SJSA1 (cell line): ENCODE measurements at places on chromosomes 4 and X.
A peak's percentile ranks its signal among the peaks of the same experiment; 100 is the strongest.

- no peak for DNase-seq
Observed at GRCh38 chr4:157043131-157043530, 32.8 kb upstream of the GLRB start.

GRCh38 chr4:17930256-17930655 lies 91.3 kb downstream of the LCORL start:
- no peak for DNase-seq

- DNase-seq = peak; percentile 12
Observed at GRCh38 chr4:146916479-146917076, 29.1 kb downstream of the TTC29 start.

GRCh38 chr4:19657856-19658255 lies 593.8 kb upstream of the SLIT2 start:
- no peak for DNase-seq

DNA sequence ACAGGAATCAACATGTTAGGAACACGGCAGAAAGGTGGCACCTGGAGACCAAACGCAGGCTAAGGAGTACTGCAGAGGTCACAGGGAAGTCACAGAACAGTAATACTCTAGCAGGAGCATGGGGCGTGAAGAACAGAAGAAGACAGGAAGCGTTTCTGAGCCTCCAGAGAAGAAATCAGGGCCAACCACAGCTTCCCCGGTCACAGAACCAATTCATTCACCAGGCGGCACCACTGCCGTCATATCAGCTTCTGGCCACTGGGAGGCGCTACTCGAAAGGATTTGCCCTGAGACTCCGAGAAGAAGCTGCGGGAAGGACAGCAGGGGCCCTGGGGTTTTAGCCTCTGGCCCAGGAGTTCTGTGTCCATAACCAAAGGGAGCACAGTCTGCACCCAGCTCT lies 78.0 kb upstream of the DRD5 start:
- peak; percentile 52 for DNase-seq

- no peak for DNase-seq
Observed at GRCh38 chr4:95093936-95094929, 336.5 kb downstream of the BMPR1B start.

DNA sequence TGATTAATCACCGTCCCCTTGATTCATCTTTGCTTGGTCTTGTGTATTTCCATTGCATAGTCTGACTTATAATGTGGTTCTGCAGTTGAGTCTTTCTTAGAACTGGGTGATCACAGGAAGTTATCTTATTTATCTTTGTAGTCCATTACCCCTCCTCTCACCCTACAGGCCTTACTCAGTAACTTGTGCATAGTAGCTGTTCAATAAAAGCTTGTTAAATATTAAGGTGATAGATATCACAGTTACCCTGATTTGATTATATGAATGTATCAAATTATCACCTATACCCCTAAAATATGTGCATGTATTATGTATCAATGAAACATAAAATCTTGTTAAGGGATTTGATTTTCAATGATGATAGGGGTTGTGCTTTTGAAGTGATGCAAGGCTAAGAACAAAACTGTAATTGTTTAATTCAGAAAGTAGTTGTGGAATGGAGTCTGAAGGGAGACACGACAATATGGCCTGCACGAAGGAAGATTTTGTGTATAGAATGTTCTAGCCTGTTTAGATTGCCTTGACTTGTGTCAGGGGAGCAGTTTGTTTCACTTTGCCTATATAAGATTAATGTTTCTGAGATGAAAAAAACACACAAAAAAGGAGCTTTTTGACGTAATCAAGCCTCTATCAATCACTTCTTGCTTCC lies 132.4 kb upstream of the LIMCH1 start:
- DNase-seq = no peak

DNA sequence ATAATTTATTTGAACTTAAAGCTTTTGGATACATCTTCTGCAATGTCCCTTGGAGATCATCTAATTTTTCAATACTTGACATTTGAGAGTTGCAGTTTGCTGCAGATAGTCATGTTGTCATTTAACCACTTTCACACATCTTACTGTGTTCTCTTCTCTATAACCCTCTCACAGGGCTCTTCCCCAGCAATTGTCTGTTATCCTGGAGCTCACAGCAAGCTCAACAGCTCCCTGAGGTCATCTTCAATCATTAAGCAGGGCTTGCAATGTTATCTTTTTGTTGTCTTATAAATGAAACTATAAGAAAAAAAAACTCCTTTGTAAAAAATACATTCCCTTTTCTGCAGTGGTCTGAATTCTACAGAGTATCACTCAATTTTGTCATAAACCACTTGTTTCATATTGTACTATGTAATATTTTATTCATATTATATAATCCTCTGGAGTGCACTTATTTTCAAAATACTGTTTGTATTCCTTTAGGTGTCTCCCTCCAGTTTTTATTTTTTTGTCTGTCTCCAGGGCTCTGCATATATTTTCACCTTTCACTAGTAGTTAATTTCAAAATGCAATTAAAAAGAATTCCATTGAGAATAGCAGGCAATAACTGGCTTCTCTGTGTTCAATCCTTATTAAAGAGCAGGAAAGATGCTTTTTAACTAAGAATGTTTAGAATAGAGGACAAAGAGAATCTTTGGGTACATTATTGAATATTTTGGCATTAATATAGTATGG lies 106.3 kb upstream of the ARSJ start:
- DNase-seq = no peak

DNA sequence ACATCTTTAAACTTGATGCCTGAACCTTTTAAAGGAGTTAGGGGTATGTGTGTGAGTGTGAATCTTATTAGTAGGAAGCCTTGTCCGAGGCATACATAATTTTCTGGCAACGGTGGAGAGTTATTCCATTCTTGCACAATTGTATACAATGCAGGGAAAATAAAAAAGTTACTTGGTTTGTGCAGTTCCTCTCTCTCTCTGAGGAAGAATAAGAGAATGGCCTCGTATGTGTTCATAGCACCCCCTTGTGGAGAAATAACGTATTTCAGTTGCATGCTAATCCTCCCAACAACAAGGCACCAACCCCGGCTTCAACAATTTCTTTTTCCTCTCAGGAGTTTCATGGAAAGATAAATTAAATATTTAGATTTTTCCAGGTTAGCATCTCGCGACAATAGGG lies 33.7 kb upstream of the FGF13 start:
- peak; percentile 37 for DNase-seq

DNA sequence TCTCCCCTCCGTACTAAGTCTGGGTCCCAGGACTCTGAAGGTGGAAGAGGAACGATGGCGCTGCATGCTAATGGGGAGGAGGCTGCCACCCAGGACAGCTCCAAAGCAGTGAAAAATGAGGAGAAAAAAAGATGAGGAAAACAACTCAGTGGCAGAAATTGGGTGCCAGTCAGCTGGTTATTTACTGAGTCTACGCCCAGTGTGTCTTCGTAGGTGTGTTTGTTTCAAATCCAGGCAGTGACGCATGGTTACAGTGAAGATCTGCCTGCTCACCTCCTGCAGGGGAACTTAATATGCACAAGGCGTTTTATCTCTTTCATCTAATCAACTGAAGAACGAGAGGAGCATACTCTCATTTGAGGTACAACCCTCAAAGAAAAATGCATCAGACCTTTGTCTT lies 70.9 kb upstream of the FBXW7 start:
- DNase-seq = no peak

GRCh38 chr4:47334652-47335051 lies 128.8 kb downstream of the COMMD8 start:
- peak; percentile 20 for DNase-seq

- peak; percentile 49 for DNase-seq
Observed at GRCh38 chrX:53456254-53456653, 22.1 kb upstream of the HSD17B10 start.

- DNase-seq = no peak
Observed at GRCh38 chr4:26936284-26937065, 75.8 kb downstream of the STIM2 start.

- DNase-seq = no peak
Observed at GRCh38 chr4:104719539-104720230, 225.0 kb upstream of the CXXC4 start.

DNA sequence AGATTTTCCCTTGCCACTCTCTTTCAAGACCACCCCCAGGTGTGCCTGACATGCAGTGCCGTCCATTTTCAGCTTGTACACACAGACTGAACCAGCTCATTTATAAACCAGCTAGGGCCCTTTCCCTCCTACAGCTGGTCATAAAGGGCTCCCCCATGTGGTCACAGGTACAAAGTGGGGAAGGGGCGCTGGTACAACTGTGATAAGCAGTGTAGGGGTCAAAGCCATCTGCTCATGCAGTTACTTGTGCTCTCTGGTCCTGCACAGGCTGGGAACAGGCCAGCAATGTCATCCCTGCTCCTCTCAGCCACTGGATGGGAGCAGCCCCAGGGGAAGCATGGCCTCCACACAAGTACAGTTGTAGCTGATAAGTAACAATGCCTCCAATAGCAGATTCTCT lies 20.6 kb downstream of the GABRQ start:
- DNase-seq = no peak

DNA sequence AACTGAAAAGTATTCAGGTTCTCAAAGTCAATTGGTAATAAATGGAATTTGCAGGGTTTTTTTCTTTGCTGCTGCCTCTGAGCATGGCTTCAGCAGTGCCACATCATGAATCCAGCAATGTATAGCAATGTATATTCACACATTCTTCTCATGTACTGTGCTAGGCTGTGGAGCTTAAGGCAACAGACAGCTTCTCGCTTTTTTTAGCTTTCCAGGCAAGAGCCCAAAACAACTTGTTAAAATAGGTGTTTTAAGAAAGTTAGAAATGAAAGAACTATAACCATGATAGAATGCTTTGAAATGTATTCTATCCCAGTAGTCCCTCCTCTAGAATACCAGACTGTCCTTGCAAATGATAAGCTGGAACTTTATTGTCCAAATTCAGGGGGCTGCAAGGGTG lies 30.4 kb downstream of the SMIM43 start:
- DNase-seq = no peak

- DNase-seq = no peak
Observed at GRCh38 chr4:173494013-173494970, 35.7 kb downstream of the HAND2 start.

GRCh38 chr4:39514888-39515401 lies 12.3 kb downstream of the UGDH start:
- DNase-seq = no peak

GRCh38 chrX:341541-342101 lies 23.0 kb upstream of the GTPBP6 start:
- peak; percentile 35 for DNase-seq

- DNase-seq = peak; percentile 24
Observed at GRCh38 chr4:155667222-155667567, 547 bp downstream of the GUCY1A1 start.

DNA sequence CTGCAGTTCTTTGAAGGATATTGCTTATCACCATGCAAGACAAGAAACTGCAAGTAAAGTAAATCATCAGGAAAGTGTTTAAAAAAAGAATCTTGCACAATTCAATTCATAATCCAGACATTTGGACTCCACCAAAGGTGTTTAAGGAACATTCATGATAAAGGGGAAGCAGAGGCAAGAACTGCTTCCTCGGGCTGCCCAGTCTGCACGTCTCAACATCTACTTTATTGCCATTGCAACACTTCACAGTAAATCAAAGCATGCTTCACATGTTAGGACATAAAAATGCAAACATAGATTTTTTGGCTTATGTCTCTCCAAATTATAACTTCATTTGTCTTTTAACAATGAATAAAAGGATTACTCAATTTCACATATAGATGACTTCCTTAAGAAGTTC lies 42.5 kb downstream of the MID1 start:
- DNase-seq = no peak

DNA sequence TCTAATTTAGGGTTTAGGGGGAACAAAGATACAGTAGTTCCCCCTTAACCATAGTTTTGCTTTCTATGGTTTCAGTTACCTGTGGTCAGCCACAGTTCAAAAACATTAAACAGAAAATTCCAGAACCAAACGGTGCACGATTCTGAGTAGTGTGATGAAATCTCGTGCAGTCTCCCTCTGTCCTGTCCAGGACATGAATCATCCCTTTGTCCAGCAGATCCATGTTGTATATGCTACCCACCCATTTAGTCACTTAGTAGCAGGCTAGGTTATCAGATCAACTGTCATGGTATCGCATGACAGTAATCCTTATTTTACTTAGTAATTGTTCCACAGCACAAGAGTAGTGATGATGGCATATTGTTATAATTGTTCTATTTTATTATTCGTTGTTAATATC lies 556.1 kb downstream of the IL1RAPL1 start:
- no peak for DNase-seq

- DNase-seq = no peak
Observed at GRCh38 chrX:40683245-40683644, 35.9 kb upstream of the CXorf38 start.

- peak; percentile 76 for DNase-seq
Observed at GRCh38 chrX:108439426-108439942, at the start of gene COL4A5. COL4A5 (plus strand) TSS chrX:108439838; CDS start chrX:108440126, 288 bp downstream.

GRCh38 chr4:84615355-84615754 lies 32.4 kb downstream of the CDS1 start:
- DNase-seq = no peak

GRCh38 chrX:54447461-54447860 lies 7.3 kb downstream of the TSR2 start:
- DNase-seq = no peak

GRCh38 chr4:151184523-151185458 lies 85.4 kb downstream of the RPS3A start:
- DNase-seq = no peak

DNA sequence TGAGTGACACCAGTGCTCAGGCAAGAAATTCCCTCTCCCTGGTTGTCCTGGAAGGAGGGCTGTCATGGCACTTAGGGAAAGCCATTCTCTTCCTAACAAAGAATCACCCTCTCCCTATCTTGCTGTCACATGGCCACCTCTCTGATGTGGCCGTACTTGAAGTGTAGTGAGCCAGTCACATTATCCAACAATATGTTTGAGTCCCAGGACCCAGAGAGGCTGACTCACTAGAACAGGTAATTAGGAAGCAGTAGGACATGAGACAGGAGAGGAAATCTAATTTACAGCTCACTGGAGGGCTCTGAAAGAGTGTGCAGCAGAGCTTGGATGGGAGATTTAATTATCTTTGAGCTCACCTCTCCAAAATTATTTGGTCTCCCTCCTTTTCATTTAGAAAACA lies 299.1 kb downstream of the ARHGAP24 start:
- no peak for DNase-seq

- DNase-seq = no peak
Observed at GRCh38 chr4:23374259-23374658, 515.6 kb downstream of the PPARGC1A start.

- DNase-seq = no peak
Observed at GRCh38 chr4:75821966-75822365, 80.3 kb downstream of the PPEF2 start.

DNA sequence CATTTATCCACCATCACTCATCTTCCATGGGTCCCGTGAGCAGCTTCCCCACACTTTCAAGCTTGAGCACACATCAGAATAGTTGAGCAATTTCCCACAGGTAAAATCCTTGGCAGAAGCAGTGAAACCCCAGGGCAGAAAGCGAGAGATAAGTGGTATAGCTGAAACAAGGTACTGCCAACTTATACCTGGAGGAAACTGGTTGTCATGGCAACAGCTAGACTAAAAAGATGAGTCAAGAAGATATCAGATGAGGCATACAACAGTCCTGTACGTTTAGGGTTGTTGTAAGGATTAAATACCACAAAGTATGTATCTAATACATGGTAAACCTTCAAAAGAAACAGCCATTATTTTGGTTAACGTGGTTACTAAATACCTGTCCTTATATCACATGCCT lies 66.9 kb upstream of the PHOX2B start:
- DNase-seq = no peak
